ENCODE measurements at places on chromosomes 1 and 21.

DNA sequence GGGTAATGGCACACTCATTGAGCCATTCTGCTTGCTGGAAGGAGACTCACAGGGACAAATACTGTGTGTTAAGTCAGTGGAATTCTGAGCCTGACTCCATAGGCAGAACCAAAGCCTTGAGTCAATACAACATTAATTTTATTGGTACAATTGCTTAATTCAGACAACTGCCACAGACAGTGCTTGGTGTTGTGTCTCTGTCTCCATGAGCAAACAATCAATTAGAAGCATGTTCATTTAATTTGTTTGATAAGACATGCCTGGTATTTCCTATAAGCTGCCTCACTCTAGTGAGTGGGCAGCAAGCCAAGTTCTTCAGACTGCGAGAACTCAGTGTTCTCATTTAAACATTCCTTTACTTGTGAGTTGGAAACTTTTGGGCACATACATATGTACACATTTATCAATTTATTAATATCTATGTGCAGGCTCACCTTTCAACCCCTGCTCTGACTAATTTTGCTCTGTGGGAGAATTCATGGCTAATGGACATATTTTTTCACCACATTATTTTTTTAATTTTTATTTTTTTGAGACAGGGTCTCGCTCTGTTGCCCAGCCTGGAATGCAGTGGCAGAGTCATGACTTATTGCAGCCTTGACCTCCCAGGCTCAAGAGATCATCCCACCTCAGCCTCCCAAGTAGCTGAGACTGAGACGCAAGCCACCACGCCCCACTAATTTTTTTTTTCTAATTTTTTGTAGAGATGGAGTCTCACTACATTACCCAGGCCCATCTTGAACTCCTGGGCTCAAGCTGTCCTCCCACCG is 4.5 kb upstream of the SRSF10 start:
- DNase-seq = peak; percentile 81

- DNase-seq = peak; percentile 32
These were observed 26.7 kb downstream of the MIA3 start for GRCh38 chr1:222644636-222644980.

DNA sequence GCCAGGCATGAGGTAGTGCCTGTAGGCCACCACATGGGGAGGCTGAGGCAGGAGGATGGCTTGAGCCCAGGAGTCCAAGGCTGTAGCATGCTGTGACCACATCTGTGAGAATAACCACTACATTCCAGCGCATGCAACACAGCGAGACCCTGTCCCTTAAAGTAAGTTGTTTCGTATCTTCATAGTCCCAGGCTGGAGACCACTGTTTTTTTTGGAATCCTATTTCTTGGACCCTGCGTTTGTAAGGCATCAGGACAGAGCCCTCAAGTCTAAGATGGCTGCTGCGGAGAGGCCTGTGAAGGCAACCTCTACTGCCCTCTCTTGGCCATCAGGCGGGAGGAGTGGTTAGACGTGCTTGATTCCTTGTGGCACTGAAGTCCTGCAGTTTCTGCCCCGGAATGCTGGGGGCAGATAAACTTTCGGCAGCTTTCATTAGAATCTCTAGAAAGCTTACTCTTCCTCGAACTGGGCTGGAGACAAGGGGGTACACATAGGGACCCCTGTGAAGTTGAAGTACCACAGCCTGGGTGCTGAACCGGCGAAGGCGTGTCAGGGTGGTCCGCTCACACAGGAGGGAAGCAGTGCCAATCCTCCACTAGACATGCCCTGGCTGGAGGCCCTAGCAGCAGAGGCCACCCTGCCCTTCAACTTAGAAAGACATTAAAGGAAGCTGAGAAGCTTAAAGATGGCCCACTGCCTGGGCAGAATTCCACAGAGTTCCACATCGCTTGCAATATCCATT is 36.6 kb downstream of the RABIF start:
- peak; percentile 76 for DNase-seq

DNA sequence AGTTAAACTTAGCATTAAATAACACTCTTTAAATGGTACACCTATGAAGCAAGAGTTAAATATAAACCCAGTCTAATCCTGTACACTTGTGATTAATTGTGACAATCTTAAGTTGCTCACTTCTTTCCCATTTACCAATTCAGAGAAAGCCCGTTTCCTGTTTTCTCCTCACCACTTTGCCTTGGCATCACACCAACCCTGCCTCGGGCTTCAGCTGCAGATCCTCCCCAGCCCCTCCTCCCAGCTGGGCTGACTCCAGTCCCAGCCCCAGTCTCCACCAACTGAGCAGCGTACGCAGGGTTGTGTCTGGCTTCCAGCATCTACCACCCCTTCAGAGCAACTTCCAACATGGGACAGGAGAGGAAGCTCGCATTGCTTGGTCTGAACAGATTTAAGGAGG is 4.1 kb downstream of the PYCR2 start:
- DNase-seq = peak; percentile 85

DNA sequence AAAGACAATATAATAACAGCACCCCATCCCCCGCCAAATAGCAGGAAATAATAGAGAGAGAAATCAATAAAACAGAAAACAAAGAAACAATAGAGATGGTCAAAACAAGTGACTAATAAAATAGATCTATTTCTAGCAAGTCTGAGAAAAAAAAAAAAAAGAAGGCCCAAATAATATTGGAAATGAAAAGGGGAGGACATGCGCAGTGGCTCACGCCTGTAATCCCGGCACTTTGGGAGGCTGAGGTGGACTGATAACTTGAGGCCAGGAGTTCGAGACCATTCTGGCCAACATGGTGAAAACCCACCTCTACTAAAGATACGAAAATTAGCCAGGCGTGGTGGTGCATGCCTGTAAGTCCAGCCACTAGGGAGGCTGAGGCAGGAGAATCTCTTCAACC is 18.5 kb upstream of the HCRTR1 start:
- DNase-seq = no peak

DNA sequence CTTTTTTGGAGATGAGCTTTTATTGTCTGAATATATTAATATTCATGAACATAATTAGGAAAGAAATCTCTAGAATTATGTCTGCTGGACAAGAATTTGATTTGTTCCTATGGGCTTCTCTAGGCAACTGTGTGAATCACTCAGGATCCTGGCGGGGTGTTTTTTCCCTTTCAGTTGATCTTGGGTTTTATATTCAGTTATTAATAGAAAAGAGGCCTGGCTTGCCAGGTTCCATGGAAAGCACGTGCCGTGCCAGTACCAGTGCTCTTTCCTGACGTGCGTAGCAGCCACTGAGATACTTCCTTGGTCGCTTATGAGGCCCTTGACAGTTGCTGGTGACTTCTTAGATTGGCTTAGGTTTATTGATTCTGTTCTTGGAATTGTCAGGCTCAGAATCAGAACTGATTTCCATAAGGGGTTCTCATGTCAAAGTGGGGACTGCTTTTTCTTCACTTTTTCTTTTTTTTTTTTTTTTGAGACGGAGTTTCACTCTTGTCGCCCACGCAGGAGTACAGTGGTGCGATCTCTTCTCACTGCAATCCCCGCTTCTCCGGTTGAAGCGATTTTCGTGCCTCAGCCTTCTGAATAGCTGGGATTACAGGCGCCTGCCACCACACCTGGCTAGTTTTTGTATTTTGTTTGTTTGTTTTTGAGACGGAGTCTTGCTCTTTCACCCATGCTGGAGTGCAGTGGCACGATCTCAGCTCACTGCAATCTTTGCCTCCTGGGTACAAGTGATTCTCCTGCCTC is 48.7 kb upstream of the KIF1B start:
- no peak for DNase-seq
